Omental fat pad (tissue), 4 donors: ENCODE measurements at places on chromosomes 2 and 18.

- DNase-seq: no peak
Measured at GRCh38 chr18:42401131-42401673, 446.2 kb downstream of the PIK3C3 start.

GRCh38 chr18:23163786-23164533, 28.7 kb downstream of the CABLES1 start:
- DNase-seq: no peak

GRCh38 chr2:43950383-43951008, 45.3 kb downstream of the LRPPRC start:
- DNase-seq: no peak

GRCh38 chr18:80112624-80113248, 3.7 kb downstream of the ADNP2 start:
- no peak for DNase-seq

DNA sequence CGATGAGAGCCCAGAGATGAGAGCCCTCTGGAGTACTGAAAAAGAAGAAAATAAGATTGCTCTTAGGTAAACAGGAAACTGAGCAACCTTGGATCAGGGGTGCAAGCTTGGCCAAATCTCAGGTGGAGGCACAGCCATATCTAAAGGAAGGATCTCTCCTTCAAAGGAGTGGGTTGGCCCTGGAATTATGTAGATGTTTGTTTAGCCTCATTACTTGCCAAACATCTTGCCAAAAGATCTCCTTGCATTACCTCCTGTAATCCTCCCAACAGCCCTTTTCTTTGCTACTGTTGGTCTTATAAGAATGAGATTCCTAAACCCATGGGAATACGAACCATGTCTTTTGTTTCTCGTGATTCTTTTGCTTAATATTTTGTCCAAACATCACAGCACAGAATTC, 332.6 kb upstream of the NCKAP5 start:
- no peak for DNase-seq
